ENCODE measurements at places on chromosomes 7 and 10.
A peak's percentile ranks its signal among the peaks of the same experiment; 100 is the strongest.

DNA sequence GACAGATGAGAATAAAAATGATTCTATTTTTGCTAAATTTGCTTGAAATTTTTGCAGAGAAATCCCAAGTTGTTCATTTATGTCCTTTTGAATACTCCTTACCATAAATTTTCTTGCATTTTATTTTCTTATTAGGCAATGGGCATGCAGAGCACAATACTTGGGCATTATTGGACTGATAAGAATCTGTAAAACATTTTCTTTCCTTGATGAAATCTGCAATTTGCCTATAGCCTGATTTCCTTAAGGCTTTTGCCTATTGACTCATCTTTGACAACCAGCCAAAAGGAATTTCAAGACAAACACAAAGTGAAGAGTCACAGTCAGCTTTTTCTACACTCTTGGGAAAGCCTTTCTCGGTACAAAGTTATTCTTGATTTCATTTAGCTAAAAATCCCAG is 30.5 kb upstream of the GNAT3 start:
- DNase-seq, result peak; percentile 60

- DNase-seq, result no peak
Measured at GRCh38 chr10:86651631-86652331, 2.6 kb upstream of the OPN4 start.

DNA sequence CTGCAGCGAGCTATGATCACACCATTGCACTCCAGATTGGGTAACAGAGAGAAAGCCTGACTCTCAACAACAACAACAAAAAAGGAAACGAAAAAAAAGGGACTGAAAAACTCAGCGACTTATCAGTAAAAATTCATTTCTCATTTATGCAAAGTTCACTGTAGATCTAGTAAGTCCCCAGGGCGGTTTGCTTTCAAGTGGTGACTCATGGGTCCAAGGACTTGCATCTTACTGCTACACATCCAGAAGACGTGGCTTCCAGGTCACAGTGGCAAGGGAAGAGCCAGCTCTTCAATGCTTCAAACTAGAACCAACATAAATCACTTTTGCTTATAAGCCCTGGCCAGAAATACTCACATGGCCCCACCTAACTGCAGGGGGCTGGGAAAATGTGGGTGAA is 178.3 kb upstream of the AUTS2 start:
- DNase-seq, result peak; percentile 51

- DNase-seq, result no peak
Measured at GRCh38 chr7:142539901-142540300, 209.4 kb upstream of the PRSS1 start.

DNA sequence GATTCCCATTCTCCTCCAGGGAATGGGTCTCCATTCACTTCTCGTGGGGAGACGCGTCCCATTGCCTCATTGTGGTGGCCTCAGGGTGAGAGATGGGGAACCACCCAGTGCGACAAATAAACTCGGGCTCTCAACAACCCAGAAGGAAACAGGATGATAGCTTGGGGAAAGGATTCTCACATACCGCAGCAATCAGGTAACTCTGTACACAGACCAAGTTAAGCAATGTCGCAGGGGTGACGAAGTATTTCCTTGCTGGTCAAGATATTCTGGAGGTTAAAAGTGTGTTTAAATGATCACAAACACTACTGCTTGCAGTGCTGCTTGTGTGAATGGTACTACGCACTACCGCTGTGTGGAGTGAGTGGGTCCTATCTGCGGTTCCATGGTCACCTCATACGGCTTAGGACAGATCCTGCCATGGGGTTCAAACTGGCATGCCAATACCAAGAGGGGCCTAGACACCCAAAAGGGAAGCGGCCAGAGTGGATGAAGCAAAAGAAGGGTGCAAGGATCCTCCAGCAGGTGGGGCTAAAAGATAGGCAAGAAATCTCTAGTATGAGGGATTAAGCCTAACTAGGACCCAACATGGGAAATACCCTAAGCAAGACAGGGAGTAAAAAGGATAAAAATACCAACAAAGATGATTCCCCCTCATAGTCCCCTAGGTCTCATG is 143.8 kb upstream of the TMEM106B start:
- peak; percentile 77 for DNase-seq

DNA sequence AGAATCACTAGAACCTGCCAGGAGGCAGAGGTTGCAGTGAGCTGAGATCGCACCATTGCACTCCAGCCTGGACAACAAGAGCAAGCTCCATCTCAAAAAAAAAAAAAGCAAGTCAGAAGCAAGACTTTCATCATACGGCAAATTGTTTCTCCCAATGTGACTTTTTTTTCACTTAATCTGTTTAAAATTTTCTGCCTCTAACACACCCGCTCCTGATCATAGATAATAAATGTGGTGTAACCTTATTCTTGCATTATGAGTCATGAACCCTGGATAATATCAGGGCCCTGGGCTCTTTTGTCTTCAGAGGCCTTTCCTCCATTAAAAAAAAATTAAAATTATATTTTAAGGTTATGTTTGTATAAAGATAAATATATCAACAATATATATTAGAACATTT is 111.4 kb upstream of the JCAD start:
- no peak for DNase-seq

DNA sequence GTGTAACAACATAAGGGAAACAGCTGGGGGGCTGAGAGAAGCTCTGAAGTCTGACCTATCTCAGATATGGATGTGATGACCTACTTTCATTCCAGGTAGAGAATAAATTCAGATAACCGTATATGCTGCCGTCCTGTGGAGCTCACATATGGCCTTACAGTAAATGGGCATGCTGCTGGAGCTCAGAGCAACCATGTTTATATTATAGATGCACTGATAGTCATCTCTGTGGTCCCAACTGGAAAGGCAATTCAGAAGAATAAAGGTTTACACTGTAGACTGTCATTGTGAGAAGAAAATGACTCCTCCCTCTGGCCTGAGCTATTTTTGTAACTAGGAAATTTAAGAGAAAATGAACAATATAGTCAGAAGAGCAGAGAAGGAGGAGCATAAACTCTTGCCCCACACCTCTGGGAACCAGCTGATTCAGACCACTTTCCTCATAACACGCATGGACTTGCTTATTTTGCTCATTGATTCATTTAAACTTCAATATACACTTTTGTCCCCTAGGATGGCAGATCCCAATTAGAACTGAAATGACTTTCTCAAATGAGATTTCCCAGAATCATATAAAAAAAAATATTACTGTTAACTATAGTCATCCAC is 69.9 kb upstream of the NXPH1 start:
- DNase-seq, result no peak

- peak; percentile 11 for DNase-seq
Measured at GRCh38 chr7:112056409-112056808, 149.8 kb downstream of the DOCK4 start.

Measured in H4 (cell line).